ENCODE measurements at places on chromosomes 1 and 21.

DNA sequence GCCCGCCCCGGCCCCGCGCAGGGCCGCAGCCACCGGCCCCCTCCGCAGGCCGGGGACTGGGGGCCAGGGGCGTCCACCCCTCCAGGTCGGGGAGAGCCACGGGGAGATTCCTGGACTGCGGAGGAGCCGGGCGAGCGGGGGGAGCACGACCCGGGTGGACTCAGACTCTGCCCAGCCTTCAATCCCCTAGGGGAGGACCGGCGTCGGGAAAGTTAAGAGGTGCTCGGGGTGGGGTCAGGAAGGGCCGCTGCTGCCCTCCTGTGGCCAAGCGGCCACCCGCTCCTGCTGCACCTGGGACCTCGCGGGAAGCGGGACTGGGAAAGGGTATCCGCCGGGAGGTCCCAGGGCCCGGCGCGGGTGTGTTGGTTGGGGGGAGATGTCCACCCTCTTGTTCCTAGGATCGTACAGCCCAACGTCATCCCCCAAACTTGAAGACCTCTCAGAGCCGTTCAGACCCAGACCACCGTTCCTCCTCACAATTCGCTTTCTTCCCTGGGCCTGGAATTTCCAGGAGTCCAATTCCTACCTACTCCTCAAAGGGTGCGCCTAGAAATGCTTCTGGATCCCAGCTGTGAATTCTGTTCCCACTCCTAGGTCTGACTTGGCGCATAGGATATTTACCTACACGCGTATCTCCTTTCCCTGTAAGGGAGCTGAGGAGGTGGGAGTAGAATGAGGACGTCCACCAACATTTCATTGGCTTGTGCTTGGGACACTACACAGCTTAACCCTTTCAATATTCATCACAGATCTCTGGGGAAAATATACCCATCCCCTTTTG is 484 bp upstream of the RHOC start:
- DNase-seq: no peak

- no peak for DNase-seq
Observed at GRCh38 chr1:7525338-7526063, 245.6 kb upstream of the VAMP3 start.

- DNase-seq: no peak
Observed at GRCh38 chr1:235925016-235925415, 58.3 kb upstream of the LYST start.

- DNase-seq: no peak
Observed at GRCh38 chr21:36729310-36729970, 30.5 kb downstream of the SIM2 start.

DNA sequence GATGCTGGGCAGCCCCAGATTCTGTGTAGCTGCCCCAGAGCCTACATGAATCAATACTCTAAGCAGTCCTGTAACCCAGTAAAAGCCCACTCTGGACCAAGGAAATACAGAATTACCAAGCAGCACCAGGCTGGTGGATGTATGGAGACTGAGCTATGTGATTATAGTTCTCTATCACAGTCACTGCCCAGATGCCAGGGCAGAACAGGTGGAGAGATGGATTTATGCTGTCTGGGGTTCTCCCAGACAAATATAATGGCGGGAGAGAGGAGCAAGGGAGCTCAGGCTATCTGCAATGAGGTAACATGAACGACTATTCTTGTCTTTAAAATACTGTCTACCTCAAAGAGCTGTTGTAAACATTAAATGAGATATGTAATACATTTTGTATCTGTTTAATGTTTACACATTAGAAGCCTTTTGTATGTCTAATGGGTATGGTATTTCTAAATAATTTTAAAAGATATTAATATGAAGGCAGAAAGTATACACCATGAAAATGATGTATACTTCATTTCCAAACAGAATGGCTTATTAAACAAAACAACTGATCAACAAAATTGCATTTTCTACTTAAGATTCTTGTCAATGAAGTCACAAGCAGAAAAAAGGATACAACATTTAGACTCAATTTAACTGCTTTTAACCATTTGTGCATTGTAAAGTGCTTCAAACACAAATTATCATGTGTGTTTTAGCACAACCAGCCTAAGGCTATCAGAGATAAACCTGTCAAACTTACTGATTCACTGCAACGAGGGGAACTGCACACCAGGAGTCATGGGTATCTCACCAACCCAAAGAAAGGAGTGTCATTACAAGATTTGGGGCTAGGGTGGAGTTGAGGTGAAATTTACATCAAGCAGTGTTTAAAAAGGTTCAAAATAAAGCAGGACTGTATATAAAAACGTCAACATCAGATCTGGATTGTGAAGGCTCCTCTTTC is 3.0 kb downstream of the SDE2 start:
- DNase-seq: no peak

Data from SIG-M5 (cell line).